ENCODE measurements at places on chromosomes 1 and 21.
A peak's percentile ranks its signal among the peaks of the same experiment; 100 is the strongest.

- no peak for DNase-seq
These were observed at the start of gene SELENBP1 for GRCh38 chr1:151372058-151372934. Gene SELENBP1 (minus strand): TSS chr1:151372705. CDS start chr1:151372641, 64 bp downstream.

- DNase-seq: no peak
These were observed 7.1 kb upstream of the MROH9 start for GRCh38 chr1:170927955-170928840.

DNA sequence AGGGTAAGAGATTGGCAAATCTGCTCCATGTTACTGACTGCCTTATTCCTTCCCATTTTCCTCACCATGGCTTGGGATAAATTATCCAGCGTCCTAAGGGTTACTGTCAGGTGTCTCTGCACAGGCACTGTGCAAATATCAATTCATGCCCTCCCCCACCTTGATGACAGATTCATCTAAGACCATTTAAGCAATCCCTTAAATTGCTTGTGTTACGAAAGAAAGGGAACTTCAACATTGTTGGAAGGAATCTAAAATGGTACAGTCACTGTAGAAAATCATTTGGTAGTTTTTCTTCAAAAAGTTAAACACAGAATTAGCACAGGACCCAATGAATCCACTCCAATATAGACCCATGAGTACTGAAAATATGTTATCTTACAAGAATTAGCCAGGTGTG is 17.6 kb upstream of the MTARC2 start:
- DNase-seq: no peak

- DNase-seq: no peak
These were observed 183.1 kb upstream of the IVNS1ABP start for GRCh38 chr1:185500001-185500626.

DNA sequence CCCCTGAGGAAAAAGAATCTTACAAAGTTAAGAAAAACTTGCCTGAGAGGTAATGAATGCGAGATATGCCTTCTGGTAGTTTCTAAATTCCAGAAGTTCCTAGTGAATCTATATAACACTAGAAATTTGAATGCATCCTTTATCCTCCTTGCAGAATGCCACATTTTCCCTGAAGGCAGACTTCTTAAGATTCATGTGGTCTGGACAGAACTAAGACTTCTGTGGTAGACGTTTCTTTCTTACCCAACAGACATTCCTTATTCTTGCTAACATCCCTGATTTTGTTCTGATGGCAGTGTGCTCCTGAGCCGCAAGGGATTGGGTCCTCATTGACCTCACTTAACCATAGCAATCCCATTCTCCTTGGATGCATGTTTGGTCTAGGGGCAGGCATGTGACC is 121.3 kb upstream of the PAPPA2 start:
- DNase-seq: no peak

DNA sequence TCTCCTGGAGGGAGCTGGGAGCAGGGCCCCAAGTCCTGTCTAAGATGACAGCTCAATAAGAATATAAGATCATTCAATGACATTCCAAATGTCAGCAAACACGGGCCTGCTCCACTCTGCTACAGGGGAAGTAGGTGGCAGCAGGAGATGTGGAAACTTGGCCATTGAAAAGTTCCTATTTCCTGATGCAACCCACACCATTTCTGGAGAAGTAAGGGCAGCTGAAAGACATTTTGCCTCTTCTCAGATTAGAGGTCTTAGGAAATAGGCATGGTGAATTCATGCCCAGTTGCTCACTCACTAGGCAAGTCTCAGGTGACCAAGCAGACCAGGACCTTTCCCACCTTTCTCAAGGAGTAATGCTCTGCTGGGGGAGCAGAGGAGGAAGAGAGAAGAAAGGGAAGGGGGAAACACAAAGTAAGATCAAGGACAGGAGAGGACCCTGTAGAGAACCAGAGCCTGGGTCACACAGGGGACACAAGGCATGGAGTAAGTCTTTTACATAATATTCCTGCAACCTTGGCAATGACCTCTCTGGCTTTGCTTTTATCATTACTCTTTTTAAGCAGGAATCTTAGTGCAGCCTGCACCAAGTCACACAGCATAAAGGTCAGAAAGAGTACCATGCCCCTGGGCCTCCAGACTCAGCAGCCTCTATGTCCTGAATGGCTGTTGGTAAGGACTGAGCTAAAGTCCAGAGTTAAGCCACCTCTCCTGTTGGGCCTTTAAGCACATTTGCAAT is 68.9 kb downstream of the DMAP1 start:
- DNase-seq: no peak

DNA sequence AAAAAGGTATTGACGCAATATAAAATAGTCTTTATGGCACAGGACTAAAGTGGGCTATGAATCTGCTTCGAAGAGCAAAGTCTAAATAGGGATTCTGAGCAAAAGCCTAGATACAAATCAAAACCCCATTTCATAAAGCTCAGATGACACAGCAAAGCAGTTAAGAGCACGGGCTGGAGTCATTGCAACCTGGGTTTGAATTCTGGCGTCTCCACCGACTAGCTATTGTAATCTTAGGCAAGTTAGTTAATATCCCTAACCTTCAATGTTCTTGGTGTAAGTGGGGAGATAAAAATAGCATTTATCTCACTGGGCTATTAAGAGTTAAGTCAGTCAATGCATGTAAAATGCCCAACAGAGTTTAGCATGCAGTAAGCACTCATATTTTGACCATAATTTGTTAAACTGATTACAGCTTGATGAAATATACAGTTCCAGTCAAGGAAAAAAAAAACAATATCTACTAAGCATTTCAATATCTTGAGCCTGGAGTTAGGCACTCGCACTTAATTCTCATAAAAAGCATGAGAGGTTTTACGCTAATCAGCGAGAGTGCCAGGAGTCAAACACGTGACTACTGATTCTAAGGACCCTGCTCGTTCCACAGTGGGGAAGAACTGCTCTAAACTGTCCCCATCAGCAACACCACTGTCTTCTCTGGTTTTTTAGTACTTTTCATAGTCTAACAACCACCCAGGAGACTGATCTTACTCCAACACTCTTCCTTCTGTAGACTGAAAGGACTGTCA is 75.5 kb downstream of the JAK1 start:
- no peak for DNase-seq

DNA sequence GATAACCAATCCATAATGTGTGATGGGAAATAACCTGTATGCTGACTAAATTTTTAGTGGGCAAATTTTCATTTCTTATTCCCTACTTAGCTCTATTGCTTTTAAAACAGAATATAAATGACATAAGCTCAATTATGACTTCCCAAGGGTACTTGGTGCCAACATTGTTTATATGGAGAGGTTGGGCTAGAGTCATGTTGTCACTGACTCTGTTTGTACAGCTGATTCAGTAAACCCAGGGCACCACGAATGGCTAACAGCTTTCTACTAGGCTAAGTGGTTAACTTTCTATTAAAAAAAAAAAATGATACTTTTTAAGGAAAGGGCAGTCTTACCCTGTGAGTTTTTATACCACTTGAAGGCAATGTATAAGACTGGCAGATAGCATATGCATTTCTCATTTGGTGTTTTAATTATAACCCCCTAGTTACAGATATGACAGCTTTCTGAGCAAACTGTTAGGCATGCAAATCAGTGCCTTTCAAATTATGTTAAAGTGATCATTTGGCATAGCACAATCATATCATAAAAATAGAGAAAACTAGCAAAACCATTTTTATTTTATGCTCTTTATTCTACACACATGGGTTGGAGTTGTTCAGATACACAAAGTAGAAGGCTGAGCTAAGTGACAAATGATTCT is 147.1 kb downstream of the DNM3 start:
- DNase-seq: no peak

GRCh38 chr1:39370602-39371001 is 120.8 kb upstream of the BMP8A start:
- no peak for DNase-seq

DNA sequence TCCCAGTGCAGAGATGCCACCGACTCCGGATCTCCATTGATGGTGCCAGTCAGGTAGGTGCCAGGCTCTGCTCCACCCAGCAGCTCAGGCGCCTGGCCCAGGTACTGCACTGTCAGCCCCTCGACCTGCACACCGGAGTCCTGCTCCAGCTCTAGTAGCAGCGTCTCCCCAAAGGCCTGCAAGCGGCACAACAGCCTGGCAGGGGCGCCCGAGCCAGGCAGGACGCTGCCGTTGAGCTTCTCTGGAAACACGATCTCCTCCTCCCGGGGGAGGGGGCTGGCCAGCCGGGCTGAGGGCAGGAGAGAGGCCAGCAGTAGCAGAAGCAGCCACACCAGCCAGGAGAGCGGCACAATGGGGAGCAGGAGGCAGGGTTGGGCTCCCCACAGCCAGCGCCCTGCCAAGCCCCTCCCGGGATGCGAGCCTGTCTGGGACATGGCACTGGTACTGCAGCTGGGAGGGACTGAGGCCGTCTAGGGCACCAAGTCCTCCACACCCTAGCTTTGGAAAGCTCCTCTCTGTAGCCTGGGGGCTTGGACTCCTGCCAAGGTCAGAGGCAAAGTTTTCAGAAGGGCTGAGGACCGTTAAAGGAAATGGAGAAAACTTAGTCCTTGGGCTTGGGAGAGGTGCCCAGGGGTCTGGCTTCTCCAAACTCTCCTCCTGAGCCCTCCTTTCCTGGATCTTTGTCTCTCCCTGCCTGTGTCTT is 509 bp downstream of the ADAMTS4 start:
- no peak for DNase-seq

DNA sequence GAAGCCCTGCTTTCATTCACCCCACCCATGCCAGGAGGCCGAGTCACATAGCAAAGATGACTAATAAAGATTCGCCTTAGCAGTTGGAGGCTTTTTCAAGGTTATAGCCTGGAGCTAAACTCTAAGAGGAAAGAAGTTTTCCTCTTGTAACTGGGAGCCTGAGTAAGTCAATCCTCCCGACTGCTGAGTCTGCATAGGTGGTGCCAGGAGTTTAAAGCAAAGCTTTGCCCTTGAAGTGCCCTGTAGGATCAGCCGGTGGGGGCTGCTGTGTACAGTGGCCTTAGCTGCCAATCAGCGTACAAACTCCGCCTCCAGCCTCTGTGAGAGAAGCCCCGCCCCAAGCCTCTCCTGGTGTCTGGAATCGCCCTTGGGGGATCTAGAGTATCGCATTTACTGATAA is 147.5 kb upstream of the SPATA6 start:
- DNase-seq: no peak

DNA sequence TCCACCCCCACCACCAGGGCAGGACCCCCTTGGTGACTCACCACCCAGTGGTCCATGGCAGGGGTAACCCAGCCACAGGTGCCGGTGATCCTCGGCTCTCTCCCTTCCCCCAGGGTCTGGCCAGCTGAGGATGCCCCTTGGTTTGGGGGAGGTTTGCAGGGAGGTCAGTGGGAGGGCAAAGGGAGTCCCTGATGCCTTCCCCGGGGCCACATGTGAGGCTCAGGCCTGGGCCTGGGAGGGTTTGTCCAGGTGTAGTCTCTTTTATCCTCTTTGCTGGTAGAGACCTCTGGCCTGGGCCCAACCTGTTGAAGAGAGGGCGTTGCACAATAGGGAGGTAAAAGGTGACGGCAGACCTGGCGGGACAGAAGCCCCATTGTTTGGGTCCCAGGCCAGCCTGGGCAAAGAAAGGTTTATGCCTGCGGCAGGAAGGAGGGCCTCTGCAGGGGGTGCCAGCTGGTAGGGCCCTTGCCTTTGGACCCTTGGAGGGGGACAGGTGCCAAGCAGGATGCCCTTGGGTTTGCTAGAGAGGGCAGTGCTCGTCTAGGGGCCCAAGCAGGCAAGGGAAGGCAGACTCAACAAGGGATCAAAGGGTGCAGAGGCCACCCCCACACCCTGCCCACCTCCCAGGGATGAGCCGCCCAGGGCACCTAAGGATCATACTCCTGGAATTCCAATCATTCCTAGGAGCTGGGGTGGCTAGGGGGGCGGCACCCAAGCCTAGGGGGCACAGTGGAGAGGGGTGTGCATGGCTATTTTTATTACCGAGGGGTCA is 760 bp upstream of the TINAGL1 start:
- no peak for DNase-seq

- DNase-seq: peak; percentile 21
These were observed 72.5 kb downstream of the RUNX3 start for GRCh38 chr1:24857507-24858133.

All from CD4-positive, alpha-beta T cell treated with Interleukin-17A for 1 hour (primary cell).